ENCODE measurements at places on chromosomes 5 and 9.

DNA sequence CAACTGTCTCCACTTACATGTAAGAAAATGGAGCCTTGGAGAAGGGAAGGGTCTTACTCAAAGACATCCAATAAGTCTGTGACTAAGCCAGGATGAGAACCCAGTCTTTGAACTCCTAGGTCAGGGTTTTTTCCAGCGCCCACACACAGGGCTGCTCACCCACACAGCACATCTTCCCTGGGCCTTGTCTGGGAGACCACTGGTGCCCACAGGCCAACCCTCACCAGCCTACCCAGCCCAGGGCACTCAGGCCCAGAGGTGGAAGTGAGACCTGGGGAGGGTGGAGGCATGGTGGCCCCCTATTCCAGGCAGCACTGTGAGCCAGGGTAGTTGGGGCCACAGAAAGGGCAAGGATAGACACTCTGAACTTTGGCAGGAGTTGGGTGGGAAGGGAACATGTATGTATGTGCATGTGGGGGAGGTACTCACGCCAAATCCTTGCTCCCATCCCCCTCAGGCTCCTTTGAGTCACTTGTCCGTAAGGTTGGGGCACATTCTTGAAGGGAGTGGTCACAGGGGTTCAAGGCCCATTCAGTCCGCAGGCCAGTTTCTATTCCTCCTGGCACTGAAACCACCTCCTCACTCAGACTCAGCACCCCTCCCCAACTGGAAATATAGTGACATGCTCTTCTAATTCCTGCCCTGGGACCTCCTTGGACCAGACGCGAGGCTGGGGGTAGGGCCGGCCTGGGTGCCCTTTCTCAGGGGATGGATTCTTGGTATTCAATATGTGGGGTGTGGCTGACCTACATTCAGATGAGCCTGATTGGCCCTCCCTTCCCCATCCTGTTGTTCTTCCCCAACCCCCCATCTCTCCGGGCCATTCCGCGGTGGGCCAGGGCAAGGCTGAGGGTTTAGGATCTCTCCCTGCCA is 2.9 kb upstream of the SLC4A9 start:
- no peak for DNase-seq

DNA sequence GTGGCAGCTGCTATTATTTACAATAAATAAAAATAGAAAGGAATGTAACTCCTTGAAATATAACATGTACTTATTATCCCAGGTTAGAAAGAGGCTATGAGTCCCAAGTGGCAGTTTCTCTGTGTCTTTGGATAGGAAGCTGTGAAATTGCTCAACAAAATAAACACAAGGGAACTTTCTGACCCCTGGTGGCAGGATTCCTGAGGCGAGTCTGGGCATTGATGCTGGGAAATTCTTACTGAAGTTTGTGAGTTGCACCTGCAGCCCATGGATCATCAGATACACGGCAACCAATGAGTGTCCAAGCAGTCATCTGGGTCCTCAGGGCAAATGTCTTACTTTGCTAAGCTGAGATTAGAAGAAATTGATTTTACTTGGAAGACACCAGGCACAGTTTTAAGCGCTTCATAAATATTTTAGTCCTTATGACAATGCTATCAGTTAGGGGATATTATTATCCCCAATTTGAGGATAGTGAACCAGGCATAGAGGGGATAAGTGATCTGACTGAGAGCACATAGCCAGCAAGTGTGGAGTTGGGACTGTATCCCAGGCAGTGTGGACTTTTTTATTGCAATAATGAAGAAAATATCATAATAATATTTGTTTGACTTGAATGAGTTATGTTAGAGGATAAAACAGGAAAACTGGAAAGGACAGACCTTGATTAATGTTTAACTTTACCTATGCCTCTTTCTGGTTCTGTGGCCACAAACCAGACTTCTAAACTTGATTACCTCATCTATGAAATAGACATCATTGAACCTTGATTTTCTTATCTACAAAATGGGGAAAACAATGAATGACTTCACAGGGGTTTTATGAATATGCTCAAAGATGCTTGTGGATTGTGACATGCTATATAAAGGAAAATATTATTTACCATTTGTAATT is 265.5 kb upstream of the ADAMTSL1 start:
- DNase-seq: no peak

GRCh38 chr9:91558879-91559278 is 135.2 kb upstream of the NFIL3 start:
- no peak for DNase-seq

- DNase-seq: no peak
These were observed 242.4 kb upstream of the ATP10B start for GRCh38 chr5:161094411-161094810.

- DNase-seq: no peak
These were observed 281.1 kb downstream of the MRPS30 start for GRCh38 chr5:45089870-45090269.

GRCh38 chr5:81519217-81519905 is 125.4 kb upstream of the ACOT12 start:
- DNase-seq: no peak

- no peak for DNase-seq
These were observed 1.1 kb downstream of the SLIT3 start for GRCh38 chr5:169299663-169300467.

GRCh38 chr9:107833295-107833694 is 343.7 kb upstream of the KLF4 start:
- DNase-seq: no peak

- DNase-seq: no peak
These were observed 1117.2 kb upstream of the DMAC1 start for GRCh38 chr9:8916771-8917170.

DNA sequence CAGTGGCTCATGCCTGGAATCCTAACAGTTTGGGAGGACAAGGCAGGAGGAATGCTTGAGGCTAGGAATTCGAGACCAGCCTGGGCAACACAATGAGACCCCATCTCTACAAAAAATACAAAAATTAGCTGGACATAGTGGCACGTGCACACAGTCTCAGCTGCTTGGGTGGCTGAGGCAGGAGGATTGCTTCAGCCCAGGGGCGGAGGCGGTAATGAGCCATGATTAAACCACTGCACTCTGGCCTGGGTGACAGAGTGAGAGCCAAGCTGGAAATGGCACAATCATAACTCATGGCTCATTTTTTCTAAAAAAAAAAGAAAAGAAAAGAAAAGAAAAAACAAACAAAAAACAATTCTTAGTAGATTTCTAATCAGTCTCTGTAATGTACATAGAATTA is 446.2 kb downstream of the ELAVL2 start:
- no peak for DNase-seq

DNA sequence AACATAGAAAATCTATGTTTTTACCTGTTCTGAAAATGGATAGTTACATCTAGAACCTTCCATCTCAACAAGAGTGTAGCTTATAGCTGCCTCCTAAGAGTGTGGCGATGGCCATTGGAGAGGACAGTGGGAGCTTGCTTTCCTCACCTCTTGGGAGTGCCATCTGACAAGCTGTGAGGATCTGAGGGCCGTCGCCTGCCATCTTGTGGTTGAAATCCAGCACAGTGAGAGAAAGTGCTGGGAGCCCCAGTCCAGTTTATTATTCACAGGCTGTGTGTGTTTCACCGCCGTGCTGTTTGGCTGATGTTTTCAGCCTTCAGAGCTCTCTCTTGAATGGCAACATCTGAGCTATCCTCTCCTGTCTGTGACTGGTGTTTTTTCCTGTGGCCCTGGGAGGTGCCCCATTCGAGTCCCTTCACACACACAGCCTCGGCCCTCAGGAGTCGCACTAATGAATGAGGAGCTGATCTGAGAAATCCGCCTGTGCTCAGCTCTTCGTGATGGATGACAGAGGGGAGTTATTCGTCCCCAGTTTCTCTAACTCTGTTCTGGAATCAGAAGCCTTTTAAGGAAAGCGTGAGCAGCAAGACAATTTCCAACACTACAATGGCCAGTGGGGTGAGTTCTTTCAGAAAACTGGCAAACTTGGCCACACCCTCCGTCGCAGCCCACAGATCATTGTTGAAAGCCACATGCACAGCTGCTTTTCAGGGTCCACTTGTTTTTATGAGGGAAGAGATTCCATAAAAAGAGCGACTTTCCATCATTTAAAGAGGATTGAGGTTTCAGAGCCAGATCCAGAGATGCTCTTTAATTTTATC is 170.3 kb downstream of the PDZD2 start:
- no peak for DNase-seq

DNA sequence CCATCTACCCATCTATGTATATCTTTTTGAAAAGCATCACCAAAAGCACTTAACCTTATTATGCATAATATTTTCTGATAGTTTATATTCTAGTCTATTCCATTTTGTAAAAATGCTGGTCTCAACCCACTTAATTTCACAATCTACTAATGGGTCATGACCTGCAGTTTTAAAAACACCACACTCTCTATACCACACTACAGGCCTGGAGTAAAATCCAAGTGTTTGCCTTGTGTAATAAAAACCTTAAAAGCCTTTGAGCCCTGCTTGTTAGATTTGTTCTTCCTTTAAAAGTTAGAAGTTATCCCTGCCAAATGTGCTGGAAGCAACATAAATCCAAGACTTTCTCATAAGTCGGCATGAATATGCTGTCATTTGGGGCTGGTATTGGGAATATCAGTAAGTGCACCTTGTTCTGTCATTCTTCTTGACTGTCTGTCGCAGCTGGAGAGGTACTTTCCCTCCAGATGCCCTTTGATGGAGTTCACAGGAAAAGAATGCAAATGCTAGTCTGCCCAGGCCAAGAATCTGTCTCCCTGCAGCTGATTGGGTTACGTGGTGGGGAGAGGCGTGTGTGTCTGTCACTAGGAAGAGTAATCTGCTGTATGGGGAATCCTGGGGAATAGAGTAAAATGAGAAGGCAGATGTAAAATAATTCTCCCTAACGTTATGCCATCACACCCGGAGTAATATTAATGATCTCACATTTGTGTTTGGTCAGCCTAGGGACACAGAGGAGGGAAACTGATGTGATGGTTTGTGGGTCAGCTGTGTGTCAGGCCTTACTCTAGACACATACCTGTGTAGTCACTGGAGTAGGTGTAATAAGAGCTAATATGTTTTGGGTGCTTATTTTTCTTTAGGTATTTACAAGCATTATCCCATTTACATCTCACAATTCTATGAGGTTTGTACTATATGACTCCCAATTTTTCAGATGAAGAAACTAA is 79.4 kb downstream of the ZNF366 start:
- DNase-seq: no peak

- no peak for DNase-seq
These were observed 38.4 kb downstream of the EGR1 start for GRCh38 chr5:138503487-138504270.

DNA sequence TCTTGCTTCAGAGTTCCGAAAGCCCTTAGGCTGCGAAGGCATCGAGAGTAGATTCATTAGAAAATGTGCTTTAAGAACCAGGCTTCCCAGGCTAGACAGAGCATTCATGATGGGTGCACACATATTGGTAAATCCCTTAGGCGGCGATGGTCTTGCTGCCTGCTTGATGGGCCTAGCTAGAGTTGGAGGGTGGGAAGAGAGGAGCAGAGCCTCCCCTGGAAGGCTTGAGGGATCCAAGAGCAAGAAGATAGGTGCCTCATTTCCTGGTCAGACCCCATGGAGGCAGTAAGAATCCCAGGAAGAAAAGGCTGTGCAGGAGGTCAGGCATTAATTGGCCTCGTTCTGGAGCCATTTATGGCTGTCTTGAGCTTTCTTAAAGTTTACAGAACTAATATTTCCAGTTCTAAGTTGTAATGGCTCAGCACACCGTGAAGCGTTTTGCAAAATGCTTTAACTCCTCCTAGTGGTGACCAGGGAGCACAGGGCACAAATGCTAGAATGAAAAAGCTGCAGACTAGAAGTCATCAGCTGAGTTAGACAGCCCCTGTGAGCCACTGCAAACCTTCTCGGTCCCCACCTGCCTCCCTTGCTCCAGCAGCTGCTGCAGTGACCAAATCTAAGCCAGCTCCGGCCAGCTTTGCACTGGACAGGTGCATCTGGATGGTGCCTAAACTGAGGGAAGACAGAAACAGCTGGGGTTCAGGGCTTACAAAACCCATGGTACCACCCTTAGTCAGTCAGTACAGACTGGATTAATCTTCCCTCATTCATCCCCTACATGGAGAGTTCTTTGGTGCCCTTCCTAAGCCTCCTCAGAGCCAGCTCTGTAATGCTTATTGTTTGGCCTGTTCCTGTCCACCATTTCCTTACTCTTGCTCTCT is 14.7 kb downstream of the SLC45A2 start:
- DNase-seq: no peak

- no peak for DNase-seq
These were observed 20.5 kb downstream of the RGMB start for GRCh38 chr5:98794001-98794400.

- no peak for DNase-seq
These were observed 6.8 kb upstream of the ZNF79 start for GRCh38 chr9:127417131-127418036.

- DNase-seq: no peak
These were observed 222.1 kb downstream of the GOLPH3 start for GRCh38 chr5:31952067-31952466.

- DNase-seq: no peak
These were observed 190.1 kb upstream of the ZNF608 start for GRCh38 chr5:124936626-124936933.

- no peak for DNase-seq
These were observed 296.2 kb downstream of the SPATA31D1 start for GRCh38 chr9:82284758-82285157.

DNA sequence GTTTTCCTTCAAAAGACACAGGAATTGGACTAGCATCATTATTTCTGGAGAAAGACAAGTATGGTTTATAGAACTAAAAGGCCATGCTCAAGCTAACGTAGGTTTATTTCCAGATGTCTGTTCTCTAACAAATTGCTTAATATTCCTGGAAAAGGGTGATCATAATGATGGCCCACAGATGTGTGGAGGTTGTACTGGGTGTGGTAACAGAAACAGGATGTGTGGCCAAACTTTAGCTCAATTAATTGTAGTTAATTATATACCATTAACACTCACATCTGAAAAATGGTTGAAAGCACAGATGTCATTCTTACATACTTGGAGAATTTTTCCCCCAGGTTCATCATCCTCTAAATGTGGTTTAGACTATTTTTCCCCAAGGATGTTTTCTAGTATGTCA is 292.7 kb upstream of the RASA1 start:
- DNase-seq: no peak

- DNase-seq: no peak
These were observed 267.7 kb downstream of the ADAMTS6 start for GRCh38 chr5:65213921-65214525.

DNA sequence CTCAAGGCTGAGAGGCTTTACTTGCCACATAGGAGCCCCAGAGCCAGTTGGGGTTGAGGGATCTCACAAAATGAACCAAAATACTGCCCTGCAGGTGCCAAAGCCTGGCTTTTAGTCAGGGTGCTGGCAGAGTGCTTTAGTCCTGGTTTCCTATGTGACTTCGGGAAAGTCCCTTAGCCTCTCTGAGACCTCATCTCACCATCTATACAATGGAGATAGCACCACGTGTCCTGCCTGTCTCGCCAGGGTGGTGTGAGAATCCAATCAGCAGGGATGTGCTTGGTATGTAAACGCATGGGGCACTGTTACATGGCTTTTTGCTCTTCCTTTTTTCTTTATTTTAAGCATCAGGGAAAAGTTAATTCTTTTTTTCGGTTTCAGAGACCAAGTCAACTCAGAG is 68.3 kb downstream of the SHB start:
- DNase-seq: no peak

GRCh38 chr5:75335952-75336614 is 937 bp upstream of the HMGCR start:
- no peak for DNase-seq

- no peak for DNase-seq
These were observed 17.6 kb downstream of the NACC2 start for GRCh38 chr9:136077491-136077890.

GRCh38 chr9:105006514-105006913 is 78.6 kb upstream of the ABCA1 start:
- no peak for DNase-seq

- no peak for DNase-seq
These were observed 63.8 kb downstream of the PAM start for GRCh38 chr5:102818934-102819333.

Measured in stimulated activated CD4-positive, alpha-beta T cell treated with anti-CD3 and anti-CD28 coated beads, TNF-alpha, amount 100 ng/mL, for 24 hours (primary cell).